ENCODE measurements at places on chromosomes 12 and 14.
A peak's percentile ranks its signal among the peaks of the same experiment; 100 is the strongest.

DNA sequence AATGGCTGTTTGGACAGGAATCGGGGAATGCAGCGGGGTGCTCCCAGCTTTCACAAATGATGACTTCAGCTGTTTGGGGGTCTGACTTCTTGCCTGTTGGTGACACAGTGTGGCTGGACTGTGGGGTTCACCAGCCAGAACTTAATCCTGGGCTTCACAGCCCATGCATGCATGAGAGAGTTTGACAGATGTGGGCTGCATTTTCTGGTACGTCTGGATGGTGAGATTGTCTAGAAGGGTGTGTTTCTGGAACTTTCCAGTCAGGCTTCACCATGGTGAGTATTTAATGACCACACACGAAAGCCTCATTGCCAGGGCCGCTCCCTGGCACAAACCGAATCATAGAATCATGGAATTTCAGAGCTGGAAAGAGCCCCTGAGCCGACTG lies 29.6 kb downstream of the CHST11 start:
- DNase-seq = no peak

DNA sequence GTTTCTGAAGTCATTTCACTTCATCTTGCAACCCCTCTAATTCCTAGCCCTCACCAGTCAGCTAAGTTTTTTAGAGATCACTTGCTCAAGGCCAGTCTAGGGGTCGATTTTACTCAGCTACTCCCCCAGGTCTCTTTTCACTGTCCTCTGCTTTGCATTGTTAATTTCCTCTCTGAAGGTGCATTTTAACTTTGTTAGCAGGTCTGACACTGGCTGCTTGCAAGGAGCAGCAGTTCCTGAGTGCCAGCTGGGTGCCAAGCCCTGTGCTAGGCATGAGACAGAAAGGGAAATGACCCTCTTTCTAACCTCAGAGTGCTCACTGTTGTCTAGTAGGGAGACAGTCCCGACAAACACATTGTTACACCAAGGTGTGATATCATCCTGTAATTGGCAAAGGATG lies 17.8 kb upstream of the DACT1 start:
- no peak for DNase-seq

DNA sequence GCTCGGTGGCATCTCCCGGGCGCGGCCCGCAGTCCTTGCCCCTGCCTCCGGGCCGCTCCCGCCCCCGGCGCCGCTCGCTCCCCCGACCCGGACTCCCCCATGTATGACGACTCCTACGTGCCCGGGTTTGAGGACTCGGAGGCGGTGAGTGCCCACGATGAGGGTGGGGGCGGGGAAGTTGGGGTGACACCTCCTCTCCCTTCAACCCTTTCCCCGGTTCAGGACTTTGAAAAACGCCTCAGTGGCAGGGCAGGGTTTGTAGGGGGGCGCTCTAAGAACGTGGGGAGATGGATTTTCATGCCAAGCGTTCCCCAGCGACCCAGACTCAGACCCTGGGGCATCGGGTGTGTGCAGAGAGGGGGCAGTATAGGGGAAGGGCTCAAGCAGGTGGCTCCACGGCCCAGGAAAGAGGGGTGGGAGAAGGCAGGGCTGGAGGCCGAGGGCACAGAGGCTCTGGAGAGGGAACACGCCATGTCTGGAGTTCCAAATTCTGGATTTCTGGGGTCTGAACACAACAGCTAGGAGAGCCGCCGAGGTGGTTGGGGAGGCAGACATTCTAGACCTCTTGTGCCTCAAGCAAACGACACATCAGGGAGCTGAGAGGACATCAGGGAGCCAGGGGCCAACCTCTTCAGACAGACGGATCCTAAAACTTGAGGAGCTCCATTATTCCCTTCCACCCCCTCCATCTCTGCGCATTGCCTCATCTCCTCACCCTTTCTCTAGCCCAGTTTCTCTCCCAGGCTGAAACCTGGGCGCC lies 715 bp downstream of the CACNB3 start:
- DNase-seq = no peak

- no peak for DNase-seq
Measured at GRCh38 chr14:23481362-23481970, 12.0 kb downstream of the NGDN start.

- DNase-seq = no peak
Measured at GRCh38 chr12:19654650-19655376, 215.5 kb downstream of the AEBP2 start.

- DNase-seq = no peak
Measured at GRCh38 chr14:99038431-99038820, 233.6 kb downstream of the BCL11B start.

DNA sequence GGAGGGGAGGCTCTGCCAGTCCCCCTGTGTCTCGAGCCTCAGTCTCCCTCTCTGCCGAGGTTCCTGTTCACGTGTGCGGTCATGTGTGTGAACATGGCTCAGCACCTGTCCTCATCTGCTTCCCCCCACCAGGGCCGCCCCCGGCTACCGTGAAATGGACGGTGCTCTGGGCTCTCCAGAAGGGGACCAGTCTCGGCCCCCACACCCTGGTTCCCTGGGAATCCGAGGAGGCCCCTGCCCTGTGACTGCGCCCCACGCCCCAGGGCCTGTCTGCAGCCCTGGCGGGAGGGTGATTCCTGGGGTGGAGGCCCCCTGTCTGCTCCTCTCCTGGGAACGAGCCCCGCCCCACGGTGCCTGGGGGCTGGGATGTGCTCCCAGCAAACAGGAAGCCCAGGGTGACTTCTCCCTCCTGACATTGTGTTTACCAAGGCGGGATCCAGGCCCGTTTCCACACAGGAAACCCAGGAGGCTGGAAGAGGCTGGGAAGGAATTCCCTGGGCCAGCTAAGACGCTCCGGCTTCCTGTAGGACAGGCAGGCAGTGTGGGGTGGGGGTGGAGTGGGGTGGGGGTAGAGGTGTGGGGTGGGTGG lies 46.6 kb downstream of the KIF26A start:
- no peak for DNase-seq

DNA sequence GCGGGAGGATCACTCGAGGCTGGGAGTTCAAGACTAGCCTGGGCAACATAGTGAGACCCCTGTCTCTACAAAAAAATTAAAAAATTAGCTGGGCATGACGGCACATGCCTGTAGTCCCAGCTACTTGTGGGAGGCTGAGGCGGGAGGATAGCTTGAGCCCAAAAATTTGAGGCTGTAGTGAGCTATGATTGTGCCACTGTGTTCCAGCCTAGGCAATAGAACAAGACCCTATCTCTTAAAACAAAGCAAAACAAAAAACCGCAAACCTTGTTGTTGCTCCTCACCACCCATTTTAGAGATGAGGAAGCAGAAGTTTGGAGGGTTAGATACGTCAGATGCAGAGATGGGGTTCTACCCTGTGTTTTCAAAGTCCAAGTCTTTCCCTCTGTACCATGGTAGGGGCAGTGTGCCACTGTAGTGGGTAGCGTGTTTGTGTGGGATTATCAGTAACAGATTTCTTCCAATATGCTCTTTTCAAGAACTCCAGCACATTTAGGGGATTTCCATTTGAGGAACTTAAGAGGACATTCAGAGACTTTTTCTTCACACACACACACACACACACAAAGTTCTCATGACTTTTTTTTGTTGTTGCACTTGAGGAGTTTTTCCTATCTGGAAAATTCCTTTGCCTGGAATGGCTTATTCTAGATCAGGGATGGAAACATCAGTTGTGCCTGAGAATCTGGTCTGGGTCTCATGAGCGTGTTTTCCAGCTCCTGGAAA lies 186.5 kb downstream of the CHST11 start:
- peak; percentile 35 for DNase-seq

DNA sequence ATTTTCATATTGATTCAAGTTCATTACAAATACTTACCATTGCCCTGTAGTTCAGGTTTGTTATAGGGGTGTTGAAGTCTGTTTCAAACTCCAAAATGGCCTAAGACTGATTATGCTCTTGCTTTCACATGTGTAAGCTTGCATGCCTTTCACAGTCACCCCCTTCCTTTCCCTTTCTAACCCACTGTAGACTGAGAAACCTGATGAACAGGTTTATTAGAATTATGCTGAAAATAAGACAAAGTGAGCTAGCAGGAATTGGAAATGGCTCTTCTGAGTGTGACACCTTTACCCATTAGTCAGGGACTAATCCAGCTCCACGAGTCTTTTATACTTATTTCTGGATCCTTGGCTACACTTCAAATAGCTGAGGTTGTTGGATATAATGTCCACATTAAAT lies 38.9 kb downstream of the FBXO33 start:
- DNase-seq = no peak
